ENCODE measurements at places on chromosomes 1 and 21.

DNA sequence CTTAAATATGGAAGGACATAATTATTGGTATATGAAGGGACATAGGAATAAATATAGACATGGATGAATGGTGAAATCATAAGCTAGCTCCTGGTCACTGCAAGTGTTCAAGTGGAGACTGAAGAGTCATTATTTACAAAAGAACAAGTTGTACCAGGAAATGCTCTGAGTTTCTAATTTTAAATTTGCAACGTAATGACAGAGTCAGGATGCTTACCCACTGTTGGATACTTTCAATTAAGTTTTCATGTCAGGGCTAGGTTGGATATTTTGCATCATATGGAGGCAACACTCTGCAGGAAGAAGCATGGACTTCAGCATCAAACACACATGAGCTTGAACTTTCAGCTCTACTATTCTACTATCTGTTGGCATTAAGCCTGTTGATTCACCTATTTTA lies 499.6 kb upstream of the C1orf87 start:
- DNase-seq = no peak

GRCh38 chr1:86596224-86596623 lies 49.3 kb downstream of the CLCA4 start:
- no peak for DNase-seq

- DNase-seq = no peak
These were observed 7.9 kb upstream of the SH3GLB1 start for GRCh38 chr1:86696522-86696921.

GRCh38 chr1:224521904-224522734 lies 87.5 kb upstream of the WDR26 start:
- DNase-seq = no peak

- DNase-seq = no peak
These were observed 9.2 kb upstream of the NBPF11 start for GRCh38 chr1:148161053-148161901.

DNA sequence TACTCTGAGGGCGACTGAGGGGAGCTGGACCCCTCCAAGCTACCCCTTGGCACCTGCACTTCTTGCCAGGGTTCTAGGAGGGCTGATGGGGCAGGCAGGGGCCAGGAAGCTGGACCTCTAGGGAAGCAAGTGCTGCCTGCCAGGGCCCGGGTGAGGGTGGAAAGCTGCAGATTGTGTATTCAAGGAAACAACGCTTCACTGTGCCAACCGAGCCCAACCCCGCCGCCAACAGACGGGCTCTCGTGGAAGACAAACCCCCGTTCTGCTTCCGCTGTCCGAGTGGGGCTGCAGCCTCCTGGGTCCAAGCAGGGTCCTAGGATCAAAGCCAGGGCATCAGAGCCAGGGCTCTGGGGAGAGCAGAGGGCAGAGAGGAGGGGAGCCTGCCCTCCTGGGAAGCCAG lies 3.2 kb downstream of the EFHD2 start:
- DNase-seq = no peak

DNA sequence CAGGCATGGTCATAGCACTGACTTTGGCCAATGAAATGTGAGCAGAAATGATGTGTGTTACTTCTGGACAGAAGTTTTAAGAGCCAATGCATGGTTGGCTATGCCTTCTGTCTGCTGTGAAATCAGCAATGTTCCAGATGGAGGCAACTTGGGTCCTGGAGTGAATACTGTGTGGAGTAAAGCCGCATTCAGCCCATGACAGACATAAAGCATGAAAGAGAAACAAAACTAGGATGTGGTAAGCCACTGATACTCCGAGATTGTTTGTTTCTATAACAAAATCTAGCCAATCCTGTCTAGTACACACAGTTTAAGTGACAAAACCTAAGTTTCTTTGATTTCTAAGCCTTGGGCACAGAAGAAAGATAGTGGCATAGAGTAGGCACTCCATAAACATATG lies 47.1 kb upstream of the ARHGAP29 start:
- DNase-seq = no peak

- DNase-seq = no peak
These were observed 203.9 kb upstream of the CACYBP start for GRCh38 chr1:174795806-174796205.

GRCh38 chr1:57300186-57300585 lies 123.7 kb downstream of the DAB1 start:
- no peak for DNase-seq

- DNase-seq = no peak
These were observed 247.9 kb upstream of the LYPLAL1 start for GRCh38 chr1:218925777-218926176.

GRCh38 chr1:103283841-103284669 lies 175.7 kb upstream of the COL11A1 start:
- no peak for DNase-seq

DNA sequence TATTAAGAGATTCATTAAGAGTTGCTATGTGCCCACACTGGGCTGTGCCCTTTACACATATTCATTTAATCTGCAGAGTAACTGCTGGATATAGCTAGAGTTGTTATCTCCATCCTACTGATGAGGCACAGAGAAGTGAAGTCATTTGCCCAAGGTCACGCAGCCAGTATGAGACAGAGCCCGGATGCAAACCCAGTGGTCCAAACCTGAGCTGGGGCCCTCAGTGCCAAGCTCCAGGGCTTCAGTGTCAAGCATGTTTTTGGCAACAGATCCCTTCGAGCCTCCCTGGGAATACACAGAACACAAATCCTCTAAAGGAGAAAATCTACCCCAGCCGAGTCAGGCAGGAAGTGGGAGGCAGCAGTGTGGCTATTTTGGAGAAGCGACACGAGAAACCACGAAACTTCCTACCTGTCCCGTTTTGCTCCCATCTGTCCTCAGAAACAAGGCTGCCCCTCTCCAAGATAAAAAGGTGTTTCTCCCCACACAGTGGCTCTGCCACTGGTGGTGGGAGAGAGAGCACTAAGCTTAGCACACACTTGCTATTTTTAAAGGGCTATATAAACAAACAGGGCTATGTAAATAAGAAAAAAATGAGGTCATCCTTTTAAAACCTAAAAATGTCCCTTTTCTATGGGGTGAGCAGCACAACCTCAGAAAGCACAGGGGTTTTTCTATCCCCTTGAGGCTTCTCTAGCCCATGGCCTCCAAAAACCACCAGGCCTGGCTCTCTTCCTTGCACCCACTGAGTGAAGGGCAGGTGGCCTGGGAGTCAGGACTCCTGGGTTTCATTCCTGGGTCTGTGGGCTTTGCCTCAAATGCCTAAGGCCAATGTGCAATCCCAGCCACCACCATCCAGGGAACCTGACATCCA lies 138.6 kb upstream of the EDN2 start:
- peak; percentile 50 for DNase-seq

DNA sequence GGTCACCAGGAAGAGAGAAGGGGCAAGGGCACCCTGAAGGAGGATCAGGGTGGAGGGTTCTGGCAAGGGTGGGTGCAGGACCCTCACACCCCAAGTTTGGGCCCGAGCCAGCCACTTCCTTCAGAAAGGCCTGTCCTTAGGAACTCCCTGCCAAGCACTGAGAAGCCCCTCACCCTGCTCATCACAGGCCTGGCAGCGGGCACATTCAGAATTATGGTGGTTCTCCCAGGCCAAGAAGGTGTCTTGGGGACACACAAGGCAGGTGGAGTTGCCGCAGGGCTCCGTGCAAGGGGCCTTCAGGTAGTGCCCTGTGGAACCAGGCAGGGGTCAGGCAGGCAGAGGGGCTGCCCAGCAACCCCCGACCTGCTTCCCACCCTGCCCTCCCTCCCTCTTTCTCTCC lies 1.1 kb downstream of the TNFRSF25 start:
- DNase-seq = no peak

GRCh38 chr21:37208741-37209225 lies 58.4 kb downstream of the VPS26C start:
- no peak for DNase-seq

- no peak for DNase-seq
These were observed 119.2 kb upstream of the RAB3GAP2 start for GRCh38 chr1:220391491-220391890.

GRCh38 chr1:65001231-65001792 lies 35.0 kb upstream of the JAK1 start:
- peak; percentile 98 for DNase-seq

DNA sequence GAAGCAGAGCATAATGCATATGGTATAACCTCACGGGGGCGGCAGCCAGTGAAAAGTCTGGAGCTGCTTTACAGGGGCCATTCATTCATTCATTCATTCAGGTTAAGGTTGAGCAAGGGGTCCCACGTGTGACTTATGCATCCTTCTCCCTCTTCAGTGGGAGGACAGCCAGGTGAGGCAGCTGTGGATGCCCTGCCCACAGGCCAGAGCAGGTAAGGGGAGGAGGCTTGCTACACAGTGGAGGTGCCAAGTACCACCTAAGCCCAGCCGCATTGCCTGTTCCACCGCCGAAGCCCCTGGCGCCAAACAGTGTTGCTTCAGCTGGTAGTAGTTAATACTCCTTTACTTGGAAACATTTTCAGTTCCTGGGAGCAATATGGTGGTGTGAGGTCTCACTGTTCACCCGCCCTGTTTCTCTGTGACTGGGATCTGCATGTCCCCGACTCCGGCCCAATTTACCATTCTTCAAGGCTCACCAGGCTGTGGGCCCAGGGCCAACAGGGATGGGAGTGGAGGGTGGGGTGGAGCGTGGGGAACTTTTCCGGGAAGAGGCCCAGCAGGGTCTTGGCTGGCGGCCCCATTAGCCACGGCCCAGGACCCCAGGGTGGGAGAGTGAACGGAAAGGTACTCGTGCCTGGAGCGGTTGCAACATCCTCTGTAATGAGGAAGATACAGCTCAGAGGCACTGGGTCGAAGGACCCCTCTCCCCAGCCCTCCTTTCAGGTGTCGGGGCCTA lies 722 bp upstream of the PODN start:
- no peak for DNase-seq

- DNase-seq = no peak
These were observed 3.8 kb upstream of the SLC50A1 start for GRCh38 chr1:155131856-155132255.

DNA sequence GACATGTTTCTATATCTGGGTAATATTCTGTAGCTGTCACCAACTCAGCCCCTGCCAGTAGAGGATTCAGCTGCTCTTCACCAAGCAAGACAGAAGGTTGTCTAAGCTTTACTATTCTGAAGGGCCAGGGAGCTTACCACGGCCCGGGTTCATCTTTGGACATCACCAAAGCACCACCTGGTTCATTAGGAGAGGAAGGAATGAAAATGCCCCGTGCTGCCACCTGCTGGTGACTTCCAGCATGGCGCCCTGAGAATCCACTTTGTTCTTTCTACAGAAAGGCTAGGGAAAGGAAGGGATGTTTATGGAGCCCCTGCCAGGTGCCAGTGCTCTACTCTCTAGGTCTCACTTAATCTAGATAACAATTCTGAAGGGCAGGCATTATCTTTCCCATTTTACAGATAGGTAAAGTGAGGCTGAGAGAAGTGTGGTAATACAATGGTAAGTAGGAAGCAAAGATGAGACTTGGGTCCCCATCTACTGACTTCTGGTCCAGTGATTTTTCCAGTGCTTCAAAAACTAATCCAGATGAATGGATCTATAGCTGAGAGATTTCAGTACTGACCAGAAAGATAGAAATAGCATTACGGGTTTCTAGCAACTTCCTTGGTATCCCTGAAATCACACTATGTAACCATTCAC lies 79.5 kb downstream of the BEND5 start:
- DNase-seq = peak; percentile 8

- no peak for DNase-seq
These were observed 171.7 kb downstream of the PRDM16 start for GRCh38 chr1:3240524-3241235.

DNA sequence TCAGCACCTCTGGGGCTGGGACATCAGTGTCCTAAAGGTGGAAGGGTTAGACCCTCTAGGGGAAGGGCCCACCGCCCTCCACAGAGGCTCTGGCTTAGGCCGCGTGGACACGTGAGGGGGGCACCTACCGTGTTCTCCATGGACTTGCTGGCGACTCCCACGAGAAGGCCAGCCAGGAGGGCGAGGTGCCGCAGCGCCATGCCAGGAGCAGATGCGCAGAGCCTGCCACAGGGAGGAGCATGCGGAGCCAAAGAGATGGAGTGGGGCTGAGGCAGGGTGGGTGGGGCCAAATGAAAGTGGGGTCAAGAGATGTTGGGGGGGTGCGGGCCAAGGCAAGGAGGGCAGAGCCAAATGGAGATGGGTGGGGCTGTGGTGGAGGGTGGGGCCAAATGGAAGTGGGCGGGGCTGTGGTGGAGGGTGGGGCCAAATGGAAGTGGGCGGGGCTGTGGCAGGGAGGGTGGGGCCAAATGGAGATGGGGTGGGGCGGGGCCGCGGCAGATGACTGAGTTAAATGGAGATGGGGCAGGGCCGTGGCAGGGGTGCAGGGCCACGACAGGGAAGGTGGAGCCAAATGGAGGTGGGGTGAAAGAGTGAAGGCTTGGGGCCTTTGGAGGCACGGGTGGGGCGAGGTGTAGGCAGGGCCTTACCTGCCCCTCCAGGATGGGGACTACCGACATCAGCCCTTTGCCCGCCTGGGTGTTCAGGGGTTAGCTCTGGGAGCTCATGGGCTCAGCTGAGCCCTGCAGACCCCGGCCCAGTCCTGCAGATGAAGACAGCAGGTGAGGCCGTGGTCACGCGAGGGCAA lies 17.4 kb upstream of the RNF223 start:
- DNase-seq = no peak

DNA sequence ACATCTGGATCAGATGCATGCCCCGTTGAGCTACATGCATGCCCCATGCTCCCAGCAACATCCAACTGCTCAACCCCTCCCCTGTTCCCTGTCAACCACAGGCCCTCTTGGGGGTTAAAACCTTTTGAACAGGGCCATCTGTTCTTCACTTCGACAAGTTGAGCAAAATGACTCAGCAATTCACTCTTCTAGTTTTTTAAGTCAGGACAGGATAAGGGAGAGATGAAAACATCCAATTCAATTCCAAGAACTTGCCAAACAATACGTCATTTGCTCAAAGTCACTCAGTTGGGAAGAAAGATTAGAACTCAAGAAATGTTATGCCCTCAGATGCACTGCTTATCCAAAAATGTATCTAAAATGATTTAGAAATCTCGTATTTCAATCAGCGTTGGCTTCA lies 46.1 kb upstream of the MTF2 start:
- DNase-seq = no peak

DNA sequence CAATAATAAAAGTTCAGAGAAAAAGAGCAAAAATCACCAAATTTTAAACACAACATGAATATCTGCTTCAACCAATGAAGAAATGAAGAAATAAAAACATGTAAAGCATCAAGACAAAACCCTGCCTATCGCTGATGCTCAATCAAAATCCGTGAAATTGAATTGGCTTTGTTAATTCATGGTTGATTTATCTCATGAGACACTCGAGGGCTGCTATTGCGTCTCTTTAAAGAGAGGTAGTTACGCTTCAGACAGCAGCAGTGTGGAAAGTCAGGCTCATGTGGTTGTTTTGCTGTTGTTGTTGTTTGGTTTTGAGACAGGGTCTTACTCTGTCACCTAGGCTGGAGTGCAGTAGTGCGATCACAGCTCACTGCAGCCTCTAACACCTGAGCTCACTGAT lies 65.5 kb upstream of the RGS7 start:
- no peak for DNase-seq

DNA sequence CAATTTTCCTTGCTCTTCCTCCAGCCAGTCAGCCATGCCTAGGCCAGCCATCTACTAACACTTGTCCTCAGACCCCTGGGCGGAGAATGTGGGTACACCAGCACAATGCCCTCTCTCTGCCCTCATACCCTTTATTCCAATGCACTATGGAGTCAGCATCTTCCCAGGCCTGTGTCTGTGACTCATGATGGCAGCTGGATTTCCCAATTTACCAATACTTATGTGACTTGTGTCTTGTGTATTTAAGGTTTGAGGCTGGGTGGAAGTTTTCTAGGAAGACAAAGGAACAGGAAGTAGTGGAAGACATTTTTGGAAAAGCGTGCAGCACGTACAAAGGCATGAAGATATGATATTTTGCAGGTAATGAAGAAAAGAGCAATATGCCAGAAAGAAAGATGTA lies 114.3 kb downstream of the NMNAT2 start:
- peak; percentile 27 for DNase-seq

GRCh38 chr21:45151445-45152160 lies 77.2 kb downstream of the ADARB1 start:
- no peak for DNase-seq

Measured in inflammatory macrophage treated with lipopolysaccharide for 1 hour (primary cell).